ENCODE measurements at places on chromosomes 2 and 18.

DNA sequence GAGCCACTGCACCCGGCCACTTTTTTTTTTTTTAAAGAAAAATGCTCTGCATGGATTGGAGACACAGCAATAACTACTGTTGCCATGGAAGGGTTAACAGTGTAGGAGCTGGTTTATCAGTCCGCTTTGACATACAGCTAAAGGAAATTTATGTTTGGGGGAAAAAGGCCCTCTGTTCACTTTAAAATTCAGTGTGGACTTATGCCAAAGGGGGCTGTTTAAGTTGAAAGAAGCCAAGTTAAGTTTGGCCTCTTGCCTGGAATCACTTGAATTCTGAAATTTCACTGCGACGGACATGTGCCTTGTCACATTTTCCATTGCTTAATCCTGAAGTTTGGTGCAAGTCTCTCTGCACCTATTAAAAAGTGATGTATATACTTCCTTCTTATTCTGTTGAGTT, 3.1 kb downstream of the KCNE4 start:
- DNase-seq, result no peak
- no peak overlapping the region for H3K4me3 ChIP-seq
- H3K36me3 ChIP-seq, result no peaks in the 10 kb centered on the region
- no peaks in the 10 kb centered on the region for H3K4me1 ChIP-seq

DNA sequence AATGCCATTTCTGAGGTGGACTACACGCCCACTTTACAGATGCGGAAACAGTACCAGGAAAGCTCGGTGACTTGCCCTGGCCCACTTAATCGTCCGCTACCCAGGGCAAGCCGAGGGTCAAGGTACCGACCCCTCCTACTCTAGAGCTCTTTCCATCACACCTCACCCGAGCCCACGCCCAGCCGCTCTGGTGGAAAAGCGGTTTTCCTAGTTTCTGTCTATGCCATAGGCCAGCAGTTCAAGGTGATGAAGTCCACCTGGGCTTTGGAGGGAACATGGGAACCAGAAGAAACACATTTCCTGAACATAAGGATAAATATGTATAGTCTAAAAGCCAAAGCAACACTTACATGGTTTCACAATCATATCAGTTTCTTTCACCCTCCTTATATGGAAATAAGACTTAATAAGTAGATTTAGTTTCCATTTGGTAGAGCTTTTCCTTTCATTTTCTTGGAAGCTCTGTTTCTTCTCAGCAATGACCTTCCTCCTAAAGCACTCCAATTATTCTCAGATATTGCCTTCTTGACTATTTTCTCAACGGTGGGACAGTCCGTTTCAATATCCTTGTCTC, 567 bp downstream of the VWA3B start:
- no peaks in the 10 kb centered on the region for H3K36me3 ChIP-seq
- H3K27me3 ChIP-seq, result peaks cover 3% of the 10 kb centered on the region
- DNase-seq, result no peak
- no peak overlapping the region for H3K4me3 ChIP-seq
- no peak overlapping the region for H3K27ac ChIP-seq

DNA sequence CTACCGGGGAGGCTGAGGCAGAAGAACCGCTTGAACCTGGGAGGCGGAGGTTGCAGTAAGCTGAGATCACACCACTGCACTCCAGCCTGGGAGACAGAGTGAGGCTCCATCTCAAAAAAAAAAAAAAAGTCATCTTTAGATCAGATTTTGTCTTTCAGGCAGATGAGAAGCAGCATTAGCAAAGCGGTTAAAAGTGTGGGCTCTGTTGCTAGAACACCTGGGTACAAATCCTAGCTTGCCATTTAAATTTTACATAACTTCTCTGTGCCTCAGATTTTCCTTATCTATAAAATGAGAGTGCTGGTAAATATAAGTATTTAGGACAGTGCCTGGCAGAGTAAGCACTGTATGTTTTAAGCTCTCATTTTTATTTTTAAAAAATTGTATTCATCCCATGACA, 8.2 kb downstream of the CNOT9 start:
- no peak overlapping the region for H3K27ac ChIP-seq
- no peak overlapping the region for H3K4me3 ChIP-seq
- no peaks in the 10 kb centered on the region for H3K4me1 ChIP-seq

- H3K36me3 ChIP-seq, result no peaks in the 10 kb centered on the region
- H3K4me1 ChIP-seq, result peaks cover 3% of the 10 kb centered on the region
- H3K27ac ChIP-seq, result no peak overlapping the region
- no peaks in the 10 kb centered on the region for H3K27me3 ChIP-seq
These were observed 19.2 kb upstream of the TMEM177 start for GRCh38 chr2:119659601-119660342.

- no peaks in the 10 kb centered on the region for H3K4me1 ChIP-seq
- H3K4me3 ChIP-seq, result no peak overlapping the region
- DNase-seq, result no peak
- no peak overlapping the region for H3K27ac ChIP-seq
These were observed 126.6 kb downstream of the COMMD1 start for GRCh38 chr2:62032096-62032495.

DNA sequence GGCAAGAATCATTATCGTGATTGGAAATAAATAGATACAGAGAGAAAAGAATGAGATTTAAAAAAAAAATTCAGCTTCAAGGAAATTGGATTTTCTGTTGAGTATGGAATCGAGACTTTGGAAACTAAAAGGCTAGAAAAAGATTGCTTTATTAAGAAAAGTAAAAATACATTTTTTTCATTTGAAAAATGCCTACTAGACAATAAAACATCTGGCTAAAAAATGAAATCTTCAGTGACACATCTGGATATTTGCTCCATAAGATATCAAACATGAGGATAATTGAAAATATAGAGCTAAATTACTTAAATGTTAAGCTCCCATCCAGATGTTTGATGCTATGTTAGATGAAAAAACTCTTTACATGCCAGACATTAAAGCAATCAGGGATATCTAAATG, 879.5 kb downstream of the TSN start:
- H3K27me3 ChIP-seq, result no peaks in the 10 kb centered on the region
- no peak overlapping the region for H3K4me3 ChIP-seq
- H3K27ac ChIP-seq, result no peak overlapping the region
- H3K4me1 ChIP-seq, result no peaks in the 10 kb centered on the region
- no peaks in the 10 kb centered on the region for H3K36me3 ChIP-seq

DNA sequence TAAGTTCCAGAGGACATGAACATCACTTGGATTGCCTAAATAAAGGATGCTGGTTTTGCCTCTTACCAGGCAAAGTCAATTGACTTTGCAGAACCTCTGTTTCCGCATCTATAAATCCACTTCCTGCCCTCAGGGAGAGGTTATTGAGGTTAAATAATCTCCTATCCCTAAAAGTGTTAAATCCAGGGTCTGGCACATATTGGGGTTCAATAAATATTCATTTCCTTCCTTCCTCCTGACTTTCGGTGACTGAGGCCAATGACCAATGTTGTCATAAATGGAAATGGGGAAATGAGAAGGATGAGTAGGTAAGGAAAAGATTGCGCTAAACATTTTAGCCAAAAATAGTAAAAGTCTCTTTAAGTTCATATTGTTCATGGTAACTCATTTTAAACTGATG, 16.0 kb downstream of the BCL2 start:
- no peak overlapping the region for H3K27ac ChIP-seq
- no peak overlapping the region for H3K4me3 ChIP-seq
- peaks cover 4% of the 10 kb centered on the region for H3K36me3 ChIP-seq
- DNase-seq, result no peak

GRCh38 chr2:173750353-173750801, 214.8 kb downstream of the SP3 start:
- H3K27ac ChIP-seq, result no peak overlapping the region
- H3K4me3 ChIP-seq, result no peak overlapping the region
- H3K4me1 ChIP-seq, result no peaks in the 10 kb centered on the region
- H3K27me3 ChIP-seq, result no peaks in the 10 kb centered on the region
- H3K36me3 ChIP-seq, result no peaks in the 10 kb centered on the region

- H3K27ac ChIP-seq, result peak overlapping the region; percentile 50
- no peaks in the 10 kb centered on the region for H3K36me3 ChIP-seq
- peaks cover 56% of the 10 kb centered on the region for H3K4me1 ChIP-seq
- peak; percentile 69 for DNase-seq
These were observed 7.8 kb upstream of the ARHGAP25 start for GRCh38 chr2:68726608-68727367.

DNA sequence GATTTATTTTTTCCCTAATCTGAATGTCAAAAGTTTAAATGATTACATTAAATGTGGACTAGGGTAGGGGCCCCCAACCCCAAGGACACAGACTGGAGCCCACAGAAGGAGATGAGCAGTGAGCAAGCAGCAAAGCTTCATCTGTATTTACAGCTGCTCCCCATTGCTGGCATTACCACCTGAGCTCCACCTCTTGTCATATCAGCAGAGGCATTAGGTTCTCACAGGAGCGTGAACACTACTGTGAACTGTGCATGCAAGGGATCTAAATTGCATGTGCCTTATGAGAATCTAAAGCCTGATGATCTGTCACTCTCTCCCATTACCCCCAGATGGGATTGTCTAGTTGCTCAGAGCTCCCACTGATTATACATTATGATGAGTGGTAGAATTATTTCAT, 3.8 kb downstream of the MOB1A start:
- H3K4me3 ChIP-seq, result no peak overlapping the region
- DNase-seq, result no peak
- no peaks in the 10 kb centered on the region for H3K36me3 ChIP-seq
- no peaks in the 10 kb centered on the region for H3K27me3 ChIP-seq
- no peak overlapping the region for H3K27ac ChIP-seq

GRCh38 chr2:235216901-235217300, 265.1 kb downstream of the SH3BP4 start:
- H3K27ac ChIP-seq, result no peak overlapping the region
- no peaks in the 10 kb centered on the region for H3K4me1 ChIP-seq
- no peaks in the 10 kb centered on the region for H3K36me3 ChIP-seq
- DNase-seq, result no peak
- H3K4me3 ChIP-seq, result no peak overlapping the region

- no peak overlapping the region for H3K4me3 ChIP-seq
- DNase-seq, result no peak
- H3K27me3 ChIP-seq, result no peaks in the 10 kb centered on the region
- no peak overlapping the region for H3K27ac ChIP-seq
These were observed 191.4 kb downstream of the SPP2 start for GRCh38 chr2:234241656-234242458.

DNA sequence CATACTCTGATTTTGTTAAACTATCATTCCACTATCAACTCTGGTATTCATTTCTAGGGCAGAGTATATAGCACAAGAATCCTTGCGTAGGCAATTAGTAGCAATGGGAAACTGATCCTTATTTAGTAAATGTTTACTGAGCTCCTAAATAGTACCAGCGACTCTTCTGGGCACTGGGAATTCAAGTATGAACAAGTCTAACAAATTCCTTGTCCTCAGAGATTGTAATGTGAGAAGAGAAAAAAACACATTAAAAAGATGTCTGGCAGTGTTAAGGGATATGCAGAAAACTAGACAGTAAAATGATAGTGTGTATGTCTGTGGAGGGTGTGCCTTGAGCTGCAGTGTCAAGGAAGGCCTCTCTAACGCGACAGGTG, 721 bp downstream of the METTL5 start:
- H3K36me3 ChIP-seq, result no peaks in the 10 kb centered on the region
- DNase-seq, result no peak
- no peaks in the 10 kb centered on the region for H3K27me3 ChIP-seq
- peak overlapping the region; percentile 80 for H3K4me3 ChIP-seq
- peaks cover 26% of the 10 kb centered on the region for H3K4me1 ChIP-seq

DNA sequence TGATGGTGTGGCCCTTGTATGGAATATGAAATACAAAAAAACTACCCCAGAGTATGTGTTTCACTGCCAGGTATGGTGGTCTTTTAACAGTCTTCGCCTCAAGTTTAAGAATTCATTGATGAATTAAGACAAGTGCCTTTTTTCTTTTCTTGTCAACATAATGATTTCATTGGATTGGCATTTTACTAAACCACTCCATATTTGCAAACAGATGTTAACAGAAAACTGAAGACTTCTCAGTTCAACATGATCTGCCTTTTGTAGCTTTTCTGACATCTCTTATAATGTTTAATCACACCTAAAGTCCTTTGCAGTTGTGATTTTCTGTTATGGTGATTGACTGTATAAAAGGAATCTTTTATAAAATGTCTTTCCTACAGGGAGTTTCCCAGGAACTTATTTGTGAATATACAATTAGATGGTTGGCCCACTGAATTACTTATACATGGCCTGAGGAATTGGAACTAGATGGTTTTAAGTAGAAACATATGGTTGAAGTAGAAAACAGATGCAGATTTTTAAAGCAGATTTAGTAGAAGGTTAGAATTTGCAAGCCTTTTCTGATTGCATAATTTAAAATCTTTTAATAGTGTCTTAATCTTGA, 39.7 kb downstream of the DYNC1I2 start:
- peaks cover 51% of the 10 kb centered on the region for H3K36me3 ChIP-seq
- no peak overlapping the region for H3K4me3 ChIP-seq
- no peak overlapping the region for H3K27ac ChIP-seq
- H3K27me3 ChIP-seq, result no peaks in the 10 kb centered on the region
- no peak for DNase-seq
- no peaks in the 10 kb centered on the region for H3K4me1 ChIP-seq

- H3K4me1 ChIP-seq, result peaks cover 8% of the 10 kb centered on the region
- no peaks in the 10 kb centered on the region for H3K27me3 ChIP-seq
- peak overlapping the region; percentile 98 for H3K4me3 ChIP-seq
- H3K27ac ChIP-seq, result peak overlapping the region; percentile 95
These were observed 447 bp downstream of the GGCX start for GRCh38 chr2:85560812-85561279.

- no peak overlapping the region for H3K4me3 ChIP-seq
- DNase-seq, result no peak
- no peak overlapping the region for H3K27ac ChIP-seq
- peaks cover 27% of the 10 kb centered on the region for H3K4me1 ChIP-seq
- no peaks in the 10 kb centered on the region for H3K36me3 ChIP-seq
These were observed 43.7 kb upstream of the FOSL2 start for GRCh38 chr2:28348921-28349320.

DNA sequence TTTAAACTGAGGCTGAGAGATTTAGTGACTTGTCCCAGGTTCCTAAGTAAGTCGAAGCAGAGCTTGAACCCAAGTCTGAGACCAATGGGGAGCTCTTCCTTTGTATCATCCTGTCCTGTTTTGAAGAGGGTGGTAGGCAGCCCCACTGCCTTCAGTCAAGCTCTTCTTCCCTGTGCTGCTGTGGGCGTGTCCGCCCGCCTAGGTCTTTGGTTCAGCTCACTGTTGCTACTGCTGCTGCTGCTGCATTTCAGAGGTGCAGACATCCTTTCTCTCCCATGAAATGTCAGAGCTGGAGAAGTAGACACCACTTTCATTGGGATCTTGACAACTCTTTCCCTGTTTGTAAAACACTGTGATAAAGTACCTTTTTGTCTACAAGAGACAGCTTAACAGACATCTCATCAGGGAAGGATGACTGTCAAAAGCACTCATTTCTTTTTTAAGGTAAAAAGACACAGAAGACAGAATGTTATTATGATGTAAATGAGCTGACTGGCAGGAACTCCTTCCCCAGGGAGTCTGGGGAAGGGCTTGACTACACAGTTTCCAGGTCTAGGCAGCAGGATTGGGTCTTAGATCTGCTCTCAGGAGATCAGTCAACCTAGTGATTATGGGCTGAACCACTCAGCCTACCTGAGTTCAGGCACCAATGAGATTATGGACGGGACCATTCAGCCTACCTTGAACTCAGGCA, 91.7 kb upstream of the TRIB2 start:
- H3K4me3 ChIP-seq, result no peak overlapping the region
- no peaks in the 10 kb centered on the region for H3K36me3 ChIP-seq
- H3K4me1 ChIP-seq, result peaks cover 13% of the 10 kb centered on the region
- no peaks in the 10 kb centered on the region for H3K27me3 ChIP-seq
- DNase-seq, result no peak

- no peak for DNase-seq
- H3K4me3 ChIP-seq, result no peak overlapping the region
- no peaks in the 10 kb centered on the region for H3K27me3 ChIP-seq
- H3K36me3 ChIP-seq, result no peaks in the 10 kb centered on the region
- H3K27ac ChIP-seq, result no peak overlapping the region
- no peaks in the 10 kb centered on the region for H3K4me1 ChIP-seq
These were observed 65.3 kb downstream of the ZC3H6 start for GRCh38 chr2:112340475-112341267.
